Hematopoietic multipotent progenitor cell (in vitro differentiated cells): ENCODE measurements at places on chromosomes 12 and 14. TPM values are rescaled to one million over a fixed set of nuclear protein-coding genes. Genes with fewer than 3 reads are reported as not detected.

Gene KRT81
- total RNA-seq = 2.7 TPM

Gene ESPL1
- total RNA-seq = 1.3 TPM

Gene NDUFA12
- total RNA-seq = 40.9 TPM

Gene ANKRD33
- not detected for total RNA-seq
